ENCODE measurements at places on chromosomes 16 and 17.
A peak's percentile ranks its signal among the peaks of the same experiment; 100 is the strongest.

- H3K36me3 ChIP-seq: peaks cover 2% of the 10 kb centered on the region
- no peak overlapping the region for H3K27ac ChIP-seq
- DNase-seq: no peak
- H3K4me1 ChIP-seq: peaks cover 9% of the 10 kb centered on the region
Observed at GRCh38 chr17:39700148-39700987, 504 bp downstream of the ERBB2 start.

DNA sequence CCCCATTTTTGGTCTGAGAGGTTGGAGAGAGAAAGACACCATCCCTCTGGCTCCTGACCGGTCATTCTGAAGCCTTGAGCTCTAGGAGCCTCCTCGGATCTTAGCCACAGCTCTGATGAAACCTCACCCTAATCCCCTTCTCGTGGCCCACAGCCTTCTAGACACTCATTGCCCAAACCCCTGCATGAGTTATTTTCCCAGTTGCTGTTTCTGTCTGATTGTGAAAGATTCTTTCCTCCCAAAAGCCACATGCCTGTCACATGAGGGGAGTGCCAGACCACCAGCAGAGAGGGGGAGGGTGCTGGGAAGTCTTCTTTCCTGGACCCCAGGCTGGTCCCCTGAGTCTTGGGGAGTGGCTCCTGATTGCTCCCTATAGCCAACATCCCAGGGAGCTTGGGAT lies 17.6 kb upstream of the ABR start:
- peaks cover 3% of the 10 kb centered on the region for H3K27me3 ChIP-seq
- no peaks in the 10 kb centered on the region for H3K36me3 ChIP-seq
- DNase-seq: no peak

GRCh38 chr17:29112771-29113295 lies 67.4 kb downstream of the MYO18A start:
- DNase-seq: no peak
- H3K36me3 ChIP-seq: peaks cover 26% of the 10 kb centered on the region

- no peak overlapping the region for H3K27ac ChIP-seq
- H3K4me3 ChIP-seq: no peak overlapping the region
- peaks cover 26% of the 10 kb centered on the region for H3K36me3 ChIP-seq
Observed at GRCh38 chr17:32206861-32207260, 58.8 kb upstream of the RHBDL3 start.

DNA sequence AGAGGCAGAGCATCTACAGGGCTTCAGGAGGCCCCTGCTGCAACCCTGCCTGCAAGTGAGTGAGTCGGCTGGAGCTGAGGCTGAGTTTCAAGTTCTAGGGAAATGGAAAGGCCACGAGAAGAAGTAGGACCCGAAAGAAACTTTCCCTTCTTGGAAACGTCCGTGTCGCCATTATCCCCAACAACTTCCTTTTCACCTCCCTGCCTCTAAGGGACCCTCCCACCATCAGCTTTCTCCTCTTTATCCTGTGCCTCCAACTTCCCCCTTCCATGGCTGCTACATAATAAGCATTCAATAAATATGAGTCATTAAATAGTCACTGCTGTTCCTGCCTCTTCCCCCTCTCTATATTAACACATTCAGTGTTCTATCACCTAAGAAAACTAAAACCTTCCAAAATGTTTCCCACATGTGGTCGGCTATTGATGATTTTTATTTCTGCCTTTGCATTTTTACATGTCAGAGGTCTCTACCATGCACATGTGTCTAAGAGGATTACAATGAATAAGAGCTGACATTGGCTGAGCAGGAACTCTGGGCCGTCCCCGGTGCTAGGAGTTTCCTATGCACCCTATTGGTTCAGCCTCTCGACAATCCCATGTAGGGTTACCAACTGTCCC lies 115.9 kb upstream of the TNRC6C start:
- H3K4me3 ChIP-seq: no peak overlapping the region
- peaks cover 43% of the 10 kb centered on the region for H3K4me1 ChIP-seq
- H3K27me3 ChIP-seq: peaks cover 12% of the 10 kb centered on the region
- DNase-seq: no peak
- peaks cover 7% of the 10 kb centered on the region for H3K36me3 ChIP-seq
- peak overlapping the region; percentile 28 for H3K27ac ChIP-seq

- H3K27ac ChIP-seq: no peak overlapping the region
- H3K36me3 ChIP-seq: no peaks in the 10 kb centered on the region
- H3K27me3 ChIP-seq: no peaks in the 10 kb centered on the region
Observed at GRCh38 chr16:79497606-79498350, 102.8 kb downstream of the MAF start.

DNA sequence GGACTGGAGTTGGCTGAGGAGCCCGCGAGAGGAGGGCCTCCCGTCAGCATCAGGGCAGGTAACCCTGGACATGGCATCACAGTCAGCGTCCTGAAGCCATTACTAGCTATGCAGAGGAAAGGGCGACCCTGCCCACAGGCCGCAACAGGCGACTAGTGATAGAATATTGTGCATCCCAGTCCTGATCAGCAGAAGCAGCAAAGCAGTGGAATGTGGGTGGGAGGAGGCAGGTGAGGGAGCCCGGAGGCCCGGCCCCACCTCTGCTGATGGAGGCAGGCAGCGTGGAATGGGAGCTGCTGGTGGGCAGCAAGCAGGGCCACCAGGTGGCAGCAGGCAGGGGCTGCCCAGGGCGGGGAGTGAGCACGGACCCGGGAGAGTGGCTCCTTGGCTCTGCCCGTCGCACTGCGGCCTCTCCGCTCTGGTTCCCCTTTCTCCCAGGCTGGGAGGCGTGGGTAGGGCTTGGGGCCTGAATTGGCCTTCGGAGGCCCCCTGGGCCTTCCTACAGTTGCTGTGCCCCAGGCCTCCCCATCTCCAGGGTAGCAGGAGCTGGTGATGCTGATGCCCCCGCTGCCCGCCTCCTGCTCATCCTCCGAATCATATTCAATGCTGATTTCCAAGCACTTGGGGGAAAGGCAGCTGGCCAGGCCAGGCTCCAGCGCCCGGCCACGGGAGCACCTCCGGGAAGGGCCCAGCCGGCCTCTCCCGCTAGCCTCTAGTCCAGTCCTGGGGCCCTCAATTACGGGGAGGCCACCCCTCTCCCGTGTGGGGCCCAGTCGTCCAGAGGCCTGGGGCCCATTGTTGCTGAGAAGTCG lies 20.2 kb downstream of the TSPOAP1 start:
- DNase-seq: no peak
- H3K27ac ChIP-seq: no peak overlapping the region
- H3K4me1 ChIP-seq: no peaks in the 10 kb centered on the region
- peaks cover 23% of the 10 kb centered on the region for H3K36me3 ChIP-seq

DNA sequence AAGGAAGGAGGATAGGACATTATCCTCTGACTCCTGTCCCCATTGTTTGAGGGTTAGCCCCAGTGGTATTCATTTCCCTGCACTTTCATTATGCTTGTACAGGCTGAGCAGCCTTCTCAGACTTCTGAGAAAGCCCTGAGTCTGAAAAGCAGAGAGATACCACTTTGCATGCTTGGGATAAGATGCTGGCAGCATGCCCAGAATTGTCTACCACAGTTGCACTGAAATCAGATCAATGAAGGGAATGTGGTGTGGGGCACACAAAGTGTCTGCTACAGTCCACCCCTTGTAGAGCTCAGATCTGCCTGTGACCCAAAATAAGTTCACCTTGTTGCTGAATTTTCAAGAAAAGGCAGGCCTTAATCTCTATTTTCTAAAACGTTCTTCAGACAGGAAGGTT lies 160.6 kb downstream of the CCT6B start:
- no peak overlapping the region for H3K4me3 ChIP-seq
- DNase-seq: no peak
- H3K4me1 ChIP-seq: no peaks in the 10 kb centered on the region
- H3K27me3 ChIP-seq: peaks cover 2% of the 10 kb centered on the region
- no peak overlapping the region for H3K27ac ChIP-seq
- no peaks in the 10 kb centered on the region for H3K36me3 ChIP-seq

GRCh38 chr16:17328932-17329331 lies 141.8 kb downstream of the XYLT1 start:
- no peak for DNase-seq
- H3K36me3 ChIP-seq: peaks cover 2% of the 10 kb centered on the region

- no peak overlapping the region for H3K27ac ChIP-seq
- peaks cover 77% of the 10 kb centered on the region for H3K27me3 ChIP-seq
- peak overlapping the region; percentile 70 for H3K4me3 ChIP-seq
- H3K36me3 ChIP-seq: no peaks in the 10 kb centered on the region
- DNase-seq: no peak
Observed at GRCh38 chr17:7715936-7716886, 1.3 kb upstream of the DNAH2 start.

- H3K4me3 ChIP-seq: peak overlapping the region; percentile 17
- H3K4me1 ChIP-seq: peaks cover 16% of the 10 kb centered on the region
- no peak overlapping the region for H3K27ac ChIP-seq
- DNase-seq: no peak
Observed at GRCh38 chr17:41813152-41813680, 412 bp downstream of the FKBP10 start.

GRCh38 chr17:64081802-64082799 lies 47.8 kb downstream of the ERN1 start:
- no peak overlapping the region for H3K27ac ChIP-seq
- H3K4me3 ChIP-seq: peak overlapping the region; percentile 54
- peaks cover 31% of the 10 kb centered on the region for H3K4me1 ChIP-seq
- peak; percentile 84 for DNase-seq
- H3K36me3 ChIP-seq: peaks cover 50% of the 10 kb centered on the region
- H3K27me3 ChIP-seq: no peaks in the 10 kb centered on the region

DNA sequence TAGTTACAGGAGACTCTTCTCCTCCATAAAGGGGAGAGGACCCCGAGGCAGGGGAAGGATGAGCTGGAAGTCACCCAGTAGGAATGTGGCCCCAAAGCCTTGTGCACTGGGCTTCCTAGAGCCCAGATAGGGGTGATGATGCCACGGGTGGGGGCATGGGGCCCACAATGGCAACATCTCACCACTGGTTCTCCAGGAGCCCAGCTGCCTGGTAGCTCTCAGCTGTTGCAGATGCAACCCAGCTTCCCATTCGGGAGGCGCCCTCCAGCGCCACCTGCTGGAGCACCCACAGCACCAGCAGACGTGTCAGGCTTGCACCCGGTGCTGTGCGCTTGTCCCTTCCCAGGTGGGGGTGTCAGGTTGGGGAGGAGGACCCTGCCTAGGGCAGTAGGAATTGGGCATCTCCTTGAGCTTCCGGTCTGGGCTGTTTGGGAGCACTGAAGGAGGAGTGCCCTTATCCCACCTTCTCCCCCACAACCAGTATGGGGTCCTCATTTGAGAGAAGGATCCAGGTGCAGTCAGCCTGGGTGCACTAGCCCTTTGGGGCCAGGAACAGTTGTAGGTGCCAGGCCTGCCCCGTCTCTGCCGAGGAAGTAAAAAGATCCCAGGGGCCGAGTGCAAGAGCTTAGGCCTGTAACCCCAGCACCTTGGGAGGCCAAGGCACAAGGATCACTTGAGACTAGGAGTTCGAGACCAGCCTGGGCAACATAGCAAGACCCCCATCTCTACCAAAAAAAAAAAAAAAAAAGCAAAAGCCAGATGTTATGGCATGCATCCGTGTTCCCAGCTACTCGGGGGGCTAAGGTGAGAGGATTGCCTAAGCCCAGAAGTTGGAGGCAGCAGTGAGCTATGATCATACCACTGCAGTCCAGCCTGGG lies 14.4 kb downstream of the CDIPT start:
- peaks cover 10% of the 10 kb centered on the region for H3K4me1 ChIP-seq
- peak; percentile 85 for DNase-seq
- no peaks in the 10 kb centered on the region for H3K27me3 ChIP-seq
- H3K4me3 ChIP-seq: no peak overlapping the region
- H3K27ac ChIP-seq: peak overlapping the region; percentile 63

GRCh38 chr17:76547183-76547641 lies 7.4 kb downstream of the PRCD start:
- H3K36me3 ChIP-seq: no peaks in the 10 kb centered on the region
- DNase-seq: peak; percentile 54
- no peak overlapping the region for H3K27ac ChIP-seq
- H3K27me3 ChIP-seq: peaks cover 10% of the 10 kb centered on the region
- H3K4me1 ChIP-seq: peaks cover 8% of the 10 kb centered on the region
- H3K4me3 ChIP-seq: no peak overlapping the region

GRCh38 chr17:76088041-76088867 lies 9.3 kb downstream of the ZACN start:
- H3K27ac ChIP-seq: no peak overlapping the region
- H3K4me1 ChIP-seq: peaks cover 6% of the 10 kb centered on the region
- H3K27me3 ChIP-seq: no peaks in the 10 kb centered on the region
- DNase-seq: no peak

DNA sequence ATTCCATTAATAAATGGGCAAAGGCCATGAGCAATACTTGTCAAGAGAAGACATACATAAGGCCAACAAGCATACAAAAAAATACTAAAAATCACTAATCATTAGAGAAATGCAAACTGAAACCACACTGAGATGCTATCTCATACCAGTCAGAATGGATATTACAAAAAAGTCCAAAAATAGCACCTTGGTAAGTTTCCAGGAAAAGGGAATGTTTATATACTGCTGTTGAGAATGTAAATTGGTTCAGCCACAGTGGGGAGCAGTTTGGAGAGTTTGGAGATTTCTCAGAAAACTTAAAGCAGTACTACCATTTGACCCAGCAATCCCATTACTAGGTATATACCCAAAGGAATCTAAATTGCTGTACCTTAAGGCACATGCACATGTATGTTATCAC lies 467.7 kb downstream of the CDH11 start:
- no peaks in the 10 kb centered on the region for H3K27me3 ChIP-seq
- no peak for DNase-seq
- no peaks in the 10 kb centered on the region for H3K4me1 ChIP-seq
- H3K27ac ChIP-seq: no peak overlapping the region

Measured in activated CD4-positive, alpha-beta memory T cell treated with anti-CD3 and anti-CD28 coated beads, Interleukin-2, amount 10 ng/mL, durations not matched to agents 7 days and 5 days (primary cell).